ENCODE measurements at places on chromosomes 11 and 22. TPM values are rescaled to one million over a fixed set of nuclear protein-coding genes. Genes with fewer than 3 reads are reported as not detected.

GRCh38 chr22:44207173-44207980 lies 26.7 kb downstream of the PARVG start:
- no peak for DNase-seq

DNA sequence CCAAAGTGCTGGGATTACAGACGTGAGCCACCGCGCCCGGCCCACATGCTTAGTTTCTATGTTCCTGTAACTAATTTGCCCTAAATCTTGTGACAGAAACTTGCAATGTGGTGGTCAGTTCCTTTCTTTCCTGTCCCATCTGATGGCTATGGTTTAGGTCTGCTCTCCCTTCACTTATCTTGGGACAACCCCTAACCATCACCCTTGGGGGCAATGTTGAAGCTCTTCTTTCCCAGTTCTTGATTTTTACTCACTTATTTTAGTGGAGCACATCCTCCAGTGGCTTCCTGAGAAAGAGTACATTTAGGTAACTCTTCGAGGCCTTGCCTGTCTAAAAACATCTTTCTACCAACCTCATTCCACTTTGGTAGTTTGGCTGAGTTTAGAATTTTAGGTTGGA lies 7.3 kb downstream of the SREBF2 start:
- no peak for DNase-seq

GRCh38 chr11:61639816-61640443 lies 40.3 kb upstream of the DAGLA start:
- no peak for DNase-seq

DNA sequence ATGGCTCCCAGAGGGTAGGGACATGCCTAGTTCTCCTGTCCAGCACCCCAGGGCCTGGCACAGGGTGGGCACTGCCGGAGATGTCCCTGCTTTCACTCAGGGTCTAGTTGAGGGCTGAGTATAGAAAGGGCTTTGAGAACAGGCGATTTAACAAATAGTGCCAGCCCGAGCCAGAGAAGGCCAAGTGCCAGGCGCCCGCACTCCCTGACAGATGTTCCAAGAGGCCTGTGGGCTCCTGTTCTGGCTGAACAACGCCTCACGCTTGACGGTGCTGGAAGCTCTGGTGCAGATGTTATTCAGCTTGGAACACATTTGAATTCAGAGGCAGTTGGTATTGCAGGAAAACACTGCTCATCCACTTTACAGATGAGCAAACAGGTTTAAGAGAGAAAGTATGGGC lies 46.5 kb downstream of the NFAM1 start:
- DNase-seq: no peak

- DNase-seq: no peak
These were observed 314.6 kb downstream of the LARGE1 start for GRCh38 chr22:33605666-33606065.

Gene TRIM66
- polyA plus RNA-seq: 1.4 TPM

Measured in kidney (tissue), 22 donors.